ENCODE measurements at places on chromosomes 6 and 20.
A peak's percentile ranks its signal among the peaks of the same experiment; 100 is the strongest.

GRCh38 chr6:133820208-133820607 lies 68.7 kb upstream of the TCF21 start:
- DNase-seq = no peak

GRCh38 chr6:5730585-5731263 lies 276.0 kb downstream of the NRN1 start:
- no peak for DNase-seq

GRCh38 chr6:72238021-72238420 lies 351.7 kb downstream of the RIMS1 start:
- DNase-seq = no peak

DNA sequence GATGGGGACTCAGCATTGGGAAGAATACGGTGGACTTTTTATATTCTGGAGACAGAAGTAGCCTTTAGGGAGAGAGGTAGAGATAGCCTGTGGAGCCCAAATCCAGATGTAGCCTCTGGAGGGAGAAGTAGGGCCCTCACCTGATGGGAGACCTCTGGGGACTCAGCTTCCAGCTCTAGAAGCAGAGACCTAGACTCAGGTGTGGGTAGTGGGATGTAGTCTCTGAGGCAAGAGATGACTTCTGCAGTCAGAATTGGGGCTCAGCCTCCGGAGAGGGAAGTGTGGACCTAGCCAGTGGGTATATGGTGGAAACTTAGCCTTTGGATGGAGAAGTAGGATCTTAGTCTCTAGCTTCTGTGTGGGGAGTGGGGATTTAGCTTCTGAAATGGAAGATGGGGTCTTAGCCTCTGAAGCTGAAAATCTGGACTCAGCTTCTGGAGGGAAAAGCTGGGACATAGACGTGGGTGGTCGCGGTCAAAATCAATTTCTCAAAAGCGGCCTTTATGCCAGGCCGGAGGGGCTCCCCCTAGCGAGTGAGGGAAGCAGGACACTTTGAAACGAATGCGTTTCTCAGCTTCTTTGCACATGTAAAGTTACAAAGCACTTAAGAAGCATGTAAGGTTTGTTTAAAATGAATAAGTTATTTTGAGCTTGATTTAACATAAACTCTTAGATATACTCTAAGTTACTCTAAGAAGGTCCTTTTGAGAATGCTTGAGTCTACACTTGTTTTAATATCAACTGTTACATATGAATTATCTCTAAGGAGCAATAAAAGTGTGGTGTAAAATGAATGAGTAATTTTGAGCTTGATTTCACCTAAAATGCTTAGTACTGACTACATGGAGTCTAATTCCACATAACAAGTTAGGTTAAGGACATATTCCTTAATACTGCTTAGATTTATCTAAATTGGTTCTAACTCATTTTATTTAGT lies 12.9 kb upstream of the ZNF343 start:
- peak; percentile 67 for DNase-seq

GRCh38 chr20:44411020-44411756 lies 55.7 kb downstream of the HNF4A start:
- no peak for DNase-seq

- DNase-seq = no peak
Observed at GRCh38 chr20:59891581-59891980, 41.9 kb downstream of the SYCP2 start.

DNA sequence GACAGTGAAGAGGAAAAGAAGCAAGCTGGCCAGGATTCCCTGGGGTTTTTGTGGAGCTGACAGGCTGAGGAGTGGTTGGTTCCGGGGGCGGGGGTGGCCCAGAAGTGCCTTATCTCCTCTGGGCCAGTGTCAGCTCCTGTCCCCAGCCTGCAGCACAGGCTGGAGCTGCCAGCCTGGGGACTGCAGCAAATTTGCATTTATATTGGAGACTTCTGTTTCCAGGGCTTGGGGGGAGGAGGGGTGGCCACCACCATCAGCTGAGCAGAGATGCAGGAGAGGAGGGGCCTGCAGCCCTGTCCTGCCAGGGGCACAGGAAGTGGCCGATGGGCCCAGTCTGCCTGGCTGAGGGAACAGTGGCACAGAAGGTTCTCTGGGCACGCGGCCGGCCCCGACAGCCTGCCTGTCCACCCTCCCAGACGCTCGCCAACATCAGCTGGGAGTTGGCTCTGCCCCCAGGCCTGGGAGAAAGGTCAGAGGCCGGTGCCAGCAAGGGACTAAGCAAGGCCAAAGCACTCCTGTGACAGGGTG lies 24.3 kb upstream of the SCRT2 start:
- no peak for DNase-seq

DNA sequence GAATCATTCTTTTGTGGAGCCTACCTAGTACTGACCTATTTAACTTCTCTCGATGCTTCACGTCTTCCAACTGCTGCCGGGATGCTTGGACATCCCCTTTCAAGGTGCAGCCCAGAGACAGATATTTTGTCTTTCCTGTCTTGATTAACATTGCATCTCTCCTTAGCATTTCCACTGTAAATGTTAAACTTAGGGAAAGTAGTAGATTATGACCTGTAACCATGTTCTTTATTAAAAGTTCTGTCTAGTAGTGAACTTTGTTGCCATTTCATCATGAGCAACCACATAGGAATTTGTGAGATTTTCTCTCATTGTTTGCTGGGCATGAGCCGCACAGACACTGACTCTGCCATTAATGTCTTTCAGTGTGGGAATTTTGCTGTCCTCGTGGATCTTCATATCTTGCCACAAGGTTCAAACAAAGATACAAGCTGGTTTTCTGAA lies 117.9 kb downstream of the JAG1 start:
- no peak for DNase-seq

GRCh38 chr20:14918281-14918680 lies 580.9 kb upstream of the FLRT3 start:
- no peak for DNase-seq

GRCh38 chr6:108774555-108774954 lies 73.7 kb upstream of the ARMC2 start:
- DNase-seq = no peak

- peak; percentile 53 for DNase-seq
Observed at GRCh38 chr6:13763740-13764381, 50.5 kb downstream of the MCUR1 start.

- DNase-seq = no peak
Observed at GRCh38 chr6:75144386-75144785, 61.5 kb downstream of the COL12A1 start.

DNA sequence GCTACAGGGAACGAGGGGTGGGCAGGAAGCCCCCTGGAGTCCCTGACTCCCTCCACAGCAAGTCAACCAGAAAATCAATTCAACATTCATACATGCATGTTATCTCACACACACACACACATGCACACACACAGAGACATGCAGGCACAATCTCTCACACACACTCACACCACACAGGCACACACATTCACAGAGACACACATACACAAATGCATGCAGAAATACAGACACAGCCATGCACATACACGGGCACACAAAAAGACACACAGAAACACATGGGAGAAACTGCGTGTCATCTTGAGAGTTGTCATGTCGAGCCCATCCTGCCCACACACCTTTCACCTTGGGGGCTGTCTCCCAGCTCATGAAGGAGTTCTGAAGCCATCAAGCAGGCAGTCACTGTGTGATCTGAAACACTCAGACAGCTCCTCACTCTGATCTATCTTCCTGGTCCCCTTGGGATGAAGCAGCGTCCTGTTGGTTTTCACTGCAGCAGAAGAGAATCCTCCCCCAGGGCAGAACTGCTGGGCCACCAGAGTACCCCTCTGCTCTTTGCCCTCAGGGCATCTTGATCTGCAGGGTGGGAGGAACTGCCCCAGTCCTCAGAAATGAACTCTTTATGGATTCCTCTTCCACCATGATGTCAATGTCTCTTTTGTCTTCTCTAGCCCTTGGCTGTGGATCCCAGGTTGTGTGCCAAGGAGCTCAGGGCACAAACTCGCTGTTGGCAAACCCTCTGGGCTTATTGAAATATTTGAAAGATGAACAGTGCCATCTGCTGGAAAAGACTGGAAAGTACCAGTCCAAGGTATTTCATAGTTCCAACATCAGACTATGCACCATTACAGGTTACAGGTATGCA lies 8.8 kb downstream of the RAET1L start:
- peak; percentile 66 for DNase-seq

DNA sequence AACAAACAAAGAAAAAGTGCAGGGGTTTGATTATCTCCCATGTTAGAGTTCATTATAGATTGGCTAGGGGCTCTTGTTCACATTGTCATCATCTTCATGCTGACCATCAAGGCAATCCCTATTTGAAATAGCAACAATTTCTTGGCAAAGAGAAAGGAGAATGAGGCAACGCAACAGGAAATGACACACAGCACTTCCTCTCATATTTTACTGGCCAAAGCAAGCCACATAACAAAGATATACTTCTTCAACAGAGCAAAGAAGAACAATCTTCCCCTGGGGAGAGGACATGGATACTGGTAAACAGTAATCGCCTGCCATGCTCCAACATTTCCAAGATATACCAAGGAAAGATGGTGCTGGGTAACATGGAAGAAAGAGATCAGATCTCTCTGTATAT lies 29.8 kb downstream of the EPM2A start:
- no peak for DNase-seq

DNA sequence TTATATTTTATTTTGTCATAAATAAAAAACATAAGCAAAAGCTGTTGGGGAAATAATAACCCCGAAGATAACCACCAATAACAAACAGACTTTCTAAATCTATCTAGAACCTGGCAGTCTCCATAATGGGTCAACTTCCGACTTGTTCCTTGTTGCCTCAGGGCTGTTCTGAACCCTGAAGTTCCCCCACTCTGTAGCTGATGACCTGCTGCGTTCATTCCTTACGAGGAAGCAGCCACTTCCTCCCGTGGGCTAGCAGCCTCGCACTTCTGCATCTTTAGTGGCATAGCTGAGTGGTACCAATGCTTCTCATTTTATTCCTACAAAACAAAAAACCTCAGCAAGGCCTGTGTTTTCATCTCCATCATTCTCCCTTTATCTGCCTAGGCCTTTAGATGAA lies 103.0 kb downstream of the PLEKHG1 start:
- no peak for DNase-seq

GRCh38 chr6:43678341-43678740 lies 9.2 kb downstream of the MRPS18A start:
- DNase-seq = no peak

DNA sequence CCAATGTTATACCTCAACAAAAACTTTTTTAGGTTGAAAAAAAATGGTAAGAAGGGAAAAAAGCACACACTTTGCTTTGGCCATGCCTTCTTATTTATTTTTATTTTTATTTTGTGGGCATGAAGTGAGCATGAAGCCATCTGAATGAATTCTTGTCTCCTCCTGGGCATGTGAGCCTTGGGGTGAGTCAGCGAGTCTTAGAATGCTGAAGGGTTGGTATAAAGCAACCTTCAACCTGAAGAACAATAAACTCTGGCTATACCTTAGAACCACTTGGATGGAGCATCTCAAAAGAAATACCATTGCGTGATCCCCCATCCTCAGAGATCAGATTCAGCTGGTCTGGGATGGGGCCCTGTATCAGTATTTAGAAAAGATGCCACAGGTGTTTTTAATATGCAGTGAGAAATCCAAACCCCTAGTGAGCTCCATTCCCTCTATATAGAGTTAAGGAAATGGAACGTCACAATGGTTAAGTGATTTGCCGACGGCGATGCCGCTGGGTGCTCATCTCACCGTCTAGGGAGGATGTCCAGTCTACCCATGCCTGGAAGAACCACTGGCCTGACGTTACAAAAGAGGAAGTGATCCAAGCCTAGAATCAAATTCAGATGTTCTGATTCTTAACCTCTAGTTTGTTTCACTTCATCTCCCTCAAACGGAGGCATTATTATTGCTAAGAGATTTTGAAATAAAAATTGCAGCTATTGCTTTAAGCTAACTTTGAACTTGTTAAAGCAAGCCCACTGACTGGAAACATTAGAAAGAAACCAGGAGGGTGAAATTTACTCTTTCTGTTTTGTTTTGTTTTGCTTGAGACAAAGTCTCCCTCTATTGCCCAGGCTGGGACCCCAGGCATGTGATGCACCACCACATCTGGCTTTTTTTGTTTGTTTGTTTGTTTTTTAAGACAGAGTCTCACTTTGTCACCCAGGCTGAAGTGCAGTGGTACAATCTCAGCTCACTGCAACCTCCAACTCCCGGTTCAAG lies 67.1 kb downstream of the EDN1 start:
- DNase-seq = no peak

- peak; percentile 56 for DNase-seq
Observed at GRCh38 chr6:25042536-25042935, 106.8 kb upstream of the RIPOR2 start.

DNA sequence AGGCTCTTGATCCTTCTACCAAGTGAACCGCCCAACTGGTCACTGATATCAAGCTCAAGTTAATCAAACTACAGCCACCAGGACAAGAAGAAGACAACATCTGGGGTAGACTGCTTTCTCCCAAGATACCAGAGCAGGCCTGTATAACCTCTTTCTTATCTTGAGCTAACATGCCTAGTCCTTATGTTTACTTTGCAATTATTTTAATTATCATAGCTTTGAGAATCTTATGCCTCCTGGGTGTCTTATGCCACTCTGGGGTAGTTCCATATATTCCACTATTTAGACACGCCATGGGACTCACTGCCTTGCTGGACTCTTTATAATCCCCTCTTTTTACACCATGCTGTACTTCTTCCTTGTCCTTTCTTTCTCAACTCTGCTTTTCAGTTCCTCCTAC lies 41.5 kb upstream of the ECI2 start:
- no peak for DNase-seq

DNA sequence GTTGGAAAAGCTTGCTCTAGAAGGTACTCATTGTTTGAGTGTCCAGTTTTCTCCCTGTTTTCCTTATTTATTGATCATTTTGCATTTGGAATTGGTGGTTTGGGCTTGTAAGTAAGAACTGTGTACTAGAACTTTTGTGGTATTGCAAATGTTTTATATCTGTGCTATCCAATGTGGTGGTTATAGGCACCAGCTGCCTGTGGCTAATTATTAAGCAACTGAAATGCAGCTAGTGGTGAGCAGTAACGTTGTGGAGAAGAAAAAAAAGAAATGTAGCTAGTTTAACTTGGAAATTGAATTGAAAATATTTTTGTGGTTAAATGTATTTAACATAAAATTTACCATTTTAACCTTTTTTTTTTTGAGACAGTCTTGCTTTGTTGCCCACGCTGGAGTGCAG lies 50.7 kb upstream of the MAPK13 start:
- DNase-seq = no peak

DNA sequence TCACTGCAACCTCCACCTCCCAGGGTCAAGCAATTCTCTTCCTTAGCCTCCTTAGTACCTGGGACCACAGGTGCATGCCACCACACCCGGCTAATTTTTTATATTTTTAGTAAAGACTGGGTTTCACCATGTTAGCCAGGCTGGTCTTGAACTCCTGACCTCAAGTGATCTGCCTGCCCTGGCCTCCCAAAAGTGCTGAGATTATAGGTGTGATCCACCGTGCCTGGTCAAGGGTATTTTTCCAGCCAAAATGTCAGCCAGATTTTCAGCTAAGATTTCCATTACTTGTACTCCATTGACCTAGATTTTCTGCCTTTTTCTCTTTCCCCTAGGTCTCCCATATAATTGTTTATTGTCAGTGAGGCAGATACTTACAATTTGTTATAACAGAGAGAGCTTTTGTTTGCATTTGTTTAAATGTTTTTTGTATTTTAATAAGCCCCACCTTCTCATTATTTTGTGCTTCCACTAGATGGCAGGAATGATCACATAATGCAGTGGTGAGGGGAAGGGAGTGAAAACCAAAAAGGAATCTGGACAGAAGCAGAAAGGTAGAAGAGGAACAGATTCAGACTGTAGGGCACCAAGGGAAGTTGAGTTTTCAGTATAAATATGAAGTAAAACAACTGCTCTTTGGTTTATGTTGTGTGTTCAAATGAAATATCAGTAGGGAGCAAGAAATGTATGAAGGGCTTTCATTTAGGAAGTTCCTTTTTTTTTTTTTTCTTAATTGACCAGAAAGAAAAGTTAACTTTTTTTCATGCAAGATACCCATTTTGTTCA lies 29.7 kb downstream of the RPF2 start:
- no peak for DNase-seq

Data from activated naive CD4-positive, alpha-beta T cell treated with anti-CD3 and anti-CD28 coated beads for 36 hours (primary cell).